Iris pigment epithelial cell (primary cell): ENCODE measurements at places on chromosomes 6 and 20.

DNA sequence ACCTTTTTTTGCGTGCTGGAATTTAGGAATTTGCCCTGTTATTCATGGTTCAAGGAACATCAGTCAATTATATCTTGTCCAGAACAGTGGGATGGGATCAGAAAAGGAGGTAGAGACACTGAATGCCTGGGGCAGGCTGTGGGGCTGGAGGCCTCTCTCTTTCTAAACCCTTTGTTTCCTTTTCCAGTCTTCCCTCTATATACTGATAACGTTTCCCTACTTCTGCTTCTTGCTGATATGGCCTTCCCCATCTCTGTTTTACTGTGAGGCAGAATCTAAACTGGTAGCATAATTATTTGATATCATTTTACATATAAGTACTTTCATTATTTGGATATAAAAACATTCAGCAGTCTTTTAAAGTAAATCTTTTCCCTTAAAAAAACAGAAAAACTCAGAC, 67.5 kb downstream of the DNAH8 start:
- DNase-seq = no peak

DNA sequence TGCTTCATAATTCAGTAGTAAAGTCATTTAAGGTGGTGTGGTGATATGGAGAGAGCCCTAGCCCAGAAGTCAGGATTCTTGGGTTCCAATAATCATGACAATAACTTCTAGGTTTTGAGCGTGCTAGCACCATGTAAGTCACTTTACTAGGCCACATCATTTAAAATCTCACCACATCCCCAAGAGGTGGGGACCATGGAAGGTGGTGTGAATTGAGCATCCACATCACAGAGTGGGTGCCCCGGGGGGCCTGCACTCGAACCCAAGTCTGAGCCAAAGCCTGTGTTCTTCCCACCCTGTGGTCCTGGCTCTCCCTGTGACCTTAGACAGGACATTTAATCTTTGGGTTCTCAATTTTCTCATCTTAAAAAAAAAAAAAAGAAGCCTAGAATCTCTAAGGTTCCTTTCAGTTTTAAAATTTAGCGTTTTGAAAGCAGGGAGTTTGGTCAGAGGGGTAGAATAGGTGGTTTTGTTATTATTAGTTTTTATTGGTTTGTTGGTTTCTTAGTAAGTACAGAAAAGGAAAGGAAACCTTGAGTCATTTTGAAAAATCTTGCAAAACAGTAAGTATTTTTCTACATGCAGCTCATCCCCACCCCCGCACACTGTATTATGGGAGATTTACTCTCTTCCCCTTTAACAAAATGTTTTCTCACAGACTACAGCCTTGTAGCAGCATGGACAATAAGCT, 26.4 kb downstream of the ARMC2 start:
- peak; percentile 90 for DNase-seq

GRCh38 chr20:64105846-64106434, 1.4 kb downstream of the NPBWR2 start:
- no peak for DNase-seq

DNA sequence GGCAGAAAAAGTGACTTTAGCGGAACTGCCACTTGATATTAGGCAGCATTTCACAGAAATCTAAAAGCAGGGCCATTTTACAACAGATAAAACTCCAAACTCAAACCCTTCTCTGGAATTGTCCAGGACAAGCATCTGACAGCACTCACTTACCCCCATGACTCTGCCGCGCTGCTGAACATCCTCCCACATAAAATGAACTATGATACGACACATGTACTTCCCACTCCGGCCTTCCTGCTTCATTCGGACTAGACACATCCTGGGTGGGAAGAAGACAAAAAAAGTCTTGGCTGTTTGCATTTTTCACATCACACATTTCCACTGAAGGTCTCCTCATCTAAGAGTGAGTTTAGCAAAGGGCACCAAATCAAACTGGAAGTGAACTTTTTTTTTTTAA, 54.8 kb upstream of the FAM83C start:
- no peak for DNase-seq

- DNase-seq = no peak
Measured at GRCh38 chr6:1599469-1599868, 10.2 kb upstream of the FOXC1 start.

DNA sequence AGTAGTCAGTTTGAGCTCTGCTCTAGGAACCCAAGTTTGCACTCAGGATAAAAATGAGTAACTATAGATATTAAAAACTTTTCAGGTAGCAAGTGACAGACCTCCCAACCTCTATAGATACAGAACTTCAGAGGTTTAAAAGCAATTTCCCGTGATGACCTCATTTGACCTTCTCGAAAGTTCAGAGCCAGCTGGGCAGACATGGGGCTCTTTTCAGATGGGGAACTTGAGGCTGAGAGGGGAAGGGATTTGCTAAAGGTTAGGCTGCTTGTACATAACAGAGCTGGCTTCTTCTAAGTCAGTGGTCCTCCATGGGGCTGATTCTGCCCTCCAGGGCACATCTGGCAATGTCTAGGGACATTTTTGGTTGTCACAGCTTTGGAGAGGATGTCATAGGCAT, 58.8 kb upstream of the ZNF831 start:
- DNase-seq = no peak

DNA sequence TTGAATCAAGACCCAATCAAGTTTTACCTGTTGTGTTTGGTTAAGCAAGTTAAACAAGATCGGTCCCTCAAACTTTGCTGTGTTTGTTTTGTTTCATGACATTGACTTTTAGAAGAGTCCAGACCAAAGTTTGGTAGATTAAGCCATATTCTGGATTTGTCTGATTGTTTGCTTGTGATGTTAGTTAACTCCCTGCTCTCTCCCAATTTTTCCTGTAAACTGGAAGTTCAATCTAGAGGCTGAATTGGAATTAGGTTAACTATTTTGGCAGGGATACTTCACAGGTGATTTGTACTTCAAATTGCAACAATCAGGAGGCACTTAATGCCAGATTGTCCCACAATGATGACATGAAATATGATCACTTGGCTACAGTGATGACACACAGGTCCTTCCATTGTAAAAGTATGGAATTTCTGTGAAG, 13.6 kb upstream of the SH3BGRL2 start:
- no peak for DNase-seq

GRCh38 chr6:36069573-36069972, 42.0 kb downstream of the MAPK14 start:
- DNase-seq = no peak

GRCh38 chr6:170024940-170025339, 265.9 kb downstream of the DLL1 start:
- DNase-seq = peak; percentile 6

DNA sequence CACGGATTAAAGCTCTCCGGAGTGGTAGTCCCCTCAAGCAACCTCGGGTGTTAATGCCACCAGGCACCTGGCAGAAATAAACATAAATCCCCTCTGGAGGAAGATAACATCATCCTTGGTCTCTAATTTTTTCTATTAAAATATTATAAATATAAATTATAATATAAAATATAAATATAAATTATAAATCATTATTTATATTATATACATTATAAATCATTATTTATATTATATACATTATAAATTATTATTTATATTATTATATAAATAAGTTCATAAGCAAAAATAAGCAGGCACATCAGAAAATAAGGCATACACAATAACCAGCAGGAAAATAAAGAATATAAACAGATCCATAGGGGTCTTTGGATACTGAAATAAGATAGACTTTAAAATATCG, 39.2 kb downstream of the GABRR2 start:
- no peak for DNase-seq

GRCh38 chr6:42452171-42453030, 675 bp upstream of the TRERF1 start:
- DNase-seq = peak; percentile 79

GRCh38 chr20:31833130-31833930, 12.1 kb downstream of the FOXS1 start:
- DNase-seq = no peak

DNA sequence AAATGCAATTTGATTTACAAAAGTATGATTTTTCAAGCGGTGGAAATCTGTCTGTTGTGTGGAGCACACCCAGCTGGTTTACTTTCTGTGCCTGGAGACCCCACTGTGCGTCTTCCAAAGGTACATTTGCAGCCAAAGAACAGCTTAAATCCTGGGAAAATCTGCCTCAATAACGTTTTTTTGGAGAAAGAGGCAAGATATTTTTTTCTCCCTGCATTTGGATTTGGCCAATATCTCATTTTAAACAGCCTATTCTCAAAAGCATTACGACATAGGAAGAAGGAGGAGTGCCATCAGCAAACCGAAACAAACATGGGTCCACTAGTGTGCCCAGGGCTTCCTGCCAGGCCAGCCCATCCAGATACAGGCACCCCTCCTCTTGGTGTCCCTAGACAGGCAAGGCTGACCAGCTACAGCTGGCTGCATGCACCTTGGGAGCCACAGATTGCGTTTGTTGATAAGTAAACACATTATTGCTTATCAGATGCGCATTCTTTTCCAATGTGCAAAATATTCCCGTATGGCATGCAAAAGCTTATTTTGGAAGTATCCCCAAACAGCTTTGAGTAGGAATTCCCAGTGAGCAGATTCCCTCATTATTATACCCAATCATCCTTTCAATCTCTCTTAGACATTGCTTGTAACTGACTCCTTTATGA, 184.5 kb upstream of the MARCKS start:
- peak; percentile 25 for DNase-seq

DNA sequence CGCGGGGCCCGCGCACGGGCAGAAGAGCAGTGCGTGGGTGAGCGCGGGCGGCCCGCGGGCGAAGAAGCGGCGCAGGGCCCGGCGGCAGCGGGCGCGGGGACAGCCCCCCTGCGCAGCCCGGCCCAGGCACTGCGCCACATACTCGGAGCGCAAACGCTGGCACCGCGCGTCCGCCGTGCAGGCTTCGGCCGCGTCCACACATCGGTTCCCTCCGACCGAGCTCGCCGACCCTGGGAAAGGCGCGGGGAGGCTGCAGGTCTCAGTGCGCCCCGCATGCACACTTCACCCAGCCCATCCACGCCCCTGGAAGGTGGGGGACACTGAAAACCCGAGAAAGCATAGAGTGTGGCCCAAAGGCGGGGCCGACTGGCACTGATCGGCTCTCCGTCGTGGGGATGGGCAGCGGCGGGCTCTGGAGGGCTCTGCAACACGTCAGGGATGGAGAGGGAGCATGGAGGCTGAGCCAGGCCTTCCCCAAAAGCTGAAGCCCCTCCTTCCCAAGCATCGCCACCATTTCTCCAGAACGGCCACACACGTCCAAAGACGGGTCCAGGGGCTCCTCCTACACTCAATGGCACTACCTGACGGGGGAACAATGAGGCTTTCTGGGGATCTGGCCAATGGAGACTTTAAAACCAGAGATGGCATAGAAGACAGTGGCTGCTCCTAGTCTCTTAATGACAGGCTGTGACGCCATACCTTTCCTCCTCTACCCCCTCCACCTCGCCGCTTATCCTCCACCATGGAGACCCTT, 2.0 kb downstream of the GFRA4 start:
- DNase-seq = no peak

DNA sequence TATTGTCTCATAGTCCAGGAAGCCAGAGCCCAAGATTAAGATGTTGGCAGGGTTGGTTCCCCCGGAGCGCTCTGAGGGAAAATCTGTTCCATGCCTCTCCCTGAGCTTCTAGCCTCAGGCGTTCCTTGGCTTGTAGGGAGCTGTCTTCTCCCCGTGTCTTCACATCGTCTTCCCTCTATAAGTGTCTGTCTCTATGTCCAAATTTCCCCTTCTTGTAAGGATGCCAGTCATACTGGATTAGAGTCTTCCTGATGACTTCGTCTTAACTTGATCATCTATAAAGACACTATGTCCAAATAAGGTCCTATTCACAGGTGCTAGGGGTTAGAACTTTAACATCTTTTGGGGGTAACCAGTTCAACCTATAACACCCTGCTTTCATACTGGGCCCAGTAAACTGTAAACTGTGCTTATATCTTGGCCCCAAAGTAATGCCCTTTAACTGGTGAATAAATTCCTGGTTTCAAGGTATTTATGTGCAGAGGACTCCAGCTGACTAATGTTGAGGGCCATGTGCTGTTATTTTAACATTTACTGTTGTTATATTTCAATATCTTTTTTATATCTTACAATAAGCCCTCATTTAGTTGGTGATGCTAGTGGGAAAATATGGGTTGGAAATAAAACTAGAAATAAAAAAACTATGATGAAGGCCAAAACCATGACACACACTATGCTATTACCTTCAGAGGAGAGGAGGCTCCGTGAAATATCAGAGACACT, 101.7 kb upstream of the IYD start:
- DNase-seq = peak; percentile 43

DNA sequence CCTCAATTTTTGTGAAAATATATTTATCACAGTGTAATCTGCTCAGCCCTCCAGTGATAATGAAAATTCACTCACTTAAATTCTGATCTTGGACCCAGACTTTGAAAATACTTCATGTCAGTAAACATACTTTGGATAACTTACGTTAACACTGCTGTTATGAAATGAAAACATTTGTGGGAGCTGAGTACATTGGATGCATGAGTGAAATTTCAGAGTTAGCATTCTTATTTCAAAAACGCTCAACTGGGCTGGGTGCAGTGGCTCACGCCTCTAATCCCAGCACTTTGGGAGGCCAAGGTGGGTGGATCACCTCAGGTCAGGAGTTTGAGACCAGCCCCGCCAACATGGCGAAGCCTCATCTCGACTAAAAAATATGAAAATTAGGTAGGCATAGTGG, 196.4 kb downstream of the UTRN start:
- peak; percentile 35 for DNase-seq

DNA sequence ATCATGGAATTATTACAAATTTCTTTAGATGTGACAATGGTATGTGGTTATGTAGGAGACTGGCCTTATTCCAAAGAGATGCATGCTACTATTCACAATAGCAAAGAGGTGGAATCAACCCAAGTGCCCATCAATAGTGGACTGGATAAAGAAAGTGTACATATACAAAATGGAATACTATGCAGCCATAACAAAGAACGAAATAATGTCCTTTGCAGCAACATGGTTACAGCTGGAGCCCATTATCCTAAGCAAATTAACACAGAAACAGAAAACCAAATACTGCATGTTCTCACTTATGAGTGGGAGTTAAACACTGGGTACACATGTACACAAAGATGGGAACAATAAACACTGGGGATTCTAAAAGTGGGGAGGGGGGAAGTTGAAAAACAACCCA, 69.7 kb downstream of the NUDT3 start:
- DNase-seq = no peak

DNA sequence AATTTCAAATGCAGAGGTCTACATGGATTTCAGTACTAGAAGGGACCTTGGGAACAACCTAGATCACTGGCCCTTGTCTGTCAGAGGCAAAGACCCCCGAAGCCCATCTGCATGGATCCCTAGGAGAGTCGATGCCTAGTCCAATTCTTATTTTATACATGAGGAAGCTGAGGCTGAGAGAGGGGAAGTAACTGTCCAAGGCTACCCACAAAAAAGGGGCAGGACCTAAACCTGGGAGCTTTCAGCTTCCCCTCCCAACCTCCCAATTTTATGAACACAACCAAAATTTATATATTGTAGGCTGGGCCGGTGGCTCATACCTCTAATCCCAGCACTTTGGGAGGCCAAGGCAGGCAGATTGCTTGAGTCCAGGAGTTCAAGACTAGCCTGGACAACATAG, 73.2 kb downstream of the TRERF1 start:
- no peak for DNase-seq

DNA sequence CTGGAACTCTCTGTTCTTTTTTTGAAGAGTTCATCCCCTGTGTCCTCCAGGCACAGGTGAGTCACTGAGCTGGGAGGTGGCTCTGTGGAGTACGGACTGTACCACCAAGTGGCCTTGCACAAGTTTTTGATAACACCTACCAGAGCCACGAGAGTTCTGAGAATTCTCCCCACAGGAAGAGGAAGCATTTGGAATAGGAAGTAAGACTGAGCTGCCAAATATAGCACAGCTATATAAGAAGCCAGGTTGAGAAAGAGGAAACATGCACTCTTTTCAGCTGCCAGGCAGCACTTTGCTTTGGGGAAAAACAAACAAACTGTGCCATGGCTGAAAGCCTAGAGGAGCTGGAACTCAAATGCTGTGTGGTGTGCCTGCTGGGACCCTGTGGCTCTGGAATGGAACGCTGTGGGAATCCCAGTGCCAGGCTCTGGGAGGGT, 70.8 kb upstream of the RIPOR2 start:
- DNase-seq = peak; percentile 57
